ENCODE measurements at places on chromosomes 4 and X.

DNA sequence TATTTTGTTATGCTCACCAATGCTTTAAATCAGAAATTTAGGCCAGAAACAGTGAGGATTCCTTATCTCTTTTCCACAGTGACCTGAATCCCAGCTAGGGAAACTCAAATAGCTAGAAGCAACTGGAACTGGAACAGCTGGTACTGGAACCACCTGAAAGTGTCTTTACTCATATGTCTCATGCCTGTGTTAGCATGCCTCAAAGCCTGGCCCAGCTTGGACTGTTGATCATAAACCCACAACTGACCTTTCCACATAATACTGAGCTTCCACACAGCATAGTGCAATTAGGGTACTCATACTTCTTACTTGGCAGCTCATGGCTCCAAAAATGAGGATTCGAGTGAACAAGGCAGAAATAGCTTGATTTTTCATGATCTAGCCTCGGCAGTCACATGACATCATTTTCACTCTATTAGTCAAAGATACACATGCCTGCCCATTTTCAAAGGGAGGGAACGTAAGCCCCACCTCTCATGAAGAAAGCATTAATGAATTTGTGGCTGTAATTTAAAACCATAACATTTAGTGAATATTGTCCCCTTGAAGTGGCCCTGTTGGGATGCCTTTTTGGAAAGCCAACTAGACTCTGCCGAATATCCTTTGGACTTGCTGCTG, 80.8 kb upstream of the ACSL1 start:
- DNase-seq = no peak

DNA sequence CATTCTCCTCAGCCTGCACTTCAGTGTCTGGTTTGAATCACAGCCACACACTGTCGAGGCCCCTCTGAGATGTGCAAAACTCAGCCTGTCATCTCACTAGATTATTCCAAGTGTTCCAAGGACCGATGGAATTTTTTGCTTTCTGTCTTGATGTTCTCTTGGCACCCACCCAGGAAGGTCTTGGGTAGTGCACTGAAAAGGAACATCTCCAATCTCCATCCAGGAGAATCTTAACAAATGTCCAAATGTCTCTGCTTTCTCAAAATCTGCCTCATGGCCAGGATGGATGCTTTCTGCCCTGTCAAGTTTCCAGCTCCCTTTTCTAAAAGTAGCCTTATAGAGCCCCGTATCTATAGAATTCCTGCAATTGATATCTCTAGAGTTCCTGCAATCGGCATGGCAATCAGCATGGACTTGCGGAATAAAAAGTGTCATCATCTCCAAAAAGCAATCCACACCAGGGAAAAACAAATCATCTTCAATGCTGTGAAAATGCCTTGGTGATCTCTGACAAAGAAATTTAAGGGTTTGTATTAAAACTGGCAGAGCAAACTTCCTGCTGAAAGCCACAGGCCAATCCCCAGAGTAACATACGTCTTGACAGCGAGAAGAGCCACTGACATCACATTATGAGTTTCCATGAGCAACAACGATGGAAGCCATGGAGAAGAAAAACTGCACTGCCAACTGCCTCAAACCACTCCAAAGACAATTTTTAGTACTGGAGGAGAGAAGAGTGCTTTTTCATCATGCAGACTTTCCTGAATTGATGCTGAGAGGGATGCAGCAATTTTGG, 215.3 kb upstream of the FAM9B start:
- DNase-seq = no peak

GRCh38 chr4:3037957-3038461, 36.3 kb downstream of the HTT-AS start:
- no peak for DNase-seq

GRCh38 chrX:22999696-23000223, at the start of gene DDX53:
TSS of gene DDX53 (plus strand) at chrX:22999960. CDS start at chrX:23000058, 98 bp downstream.
- no peak for DNase-seq

DNA sequence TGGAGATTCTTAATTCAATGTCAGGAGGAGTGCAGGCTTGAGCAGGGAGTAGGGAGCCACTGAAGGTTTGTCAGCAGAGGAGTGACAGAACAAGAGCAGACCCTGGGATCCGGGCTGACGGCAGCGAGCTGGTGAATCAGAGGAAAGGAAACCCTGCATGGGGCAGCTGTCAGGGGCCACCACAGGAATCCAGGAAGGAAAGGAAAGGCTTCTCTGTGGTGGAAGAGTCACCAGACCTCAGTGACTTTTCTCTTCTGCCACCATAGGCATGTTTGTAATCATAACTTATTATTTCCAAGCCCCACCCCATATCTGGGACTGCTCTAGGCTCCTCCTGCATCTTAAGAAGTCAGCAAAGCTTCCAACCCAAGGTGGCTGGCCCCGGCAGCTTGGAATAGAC, 150.9 kb downstream of the BCOR start:
- no peak for DNase-seq

DNA sequence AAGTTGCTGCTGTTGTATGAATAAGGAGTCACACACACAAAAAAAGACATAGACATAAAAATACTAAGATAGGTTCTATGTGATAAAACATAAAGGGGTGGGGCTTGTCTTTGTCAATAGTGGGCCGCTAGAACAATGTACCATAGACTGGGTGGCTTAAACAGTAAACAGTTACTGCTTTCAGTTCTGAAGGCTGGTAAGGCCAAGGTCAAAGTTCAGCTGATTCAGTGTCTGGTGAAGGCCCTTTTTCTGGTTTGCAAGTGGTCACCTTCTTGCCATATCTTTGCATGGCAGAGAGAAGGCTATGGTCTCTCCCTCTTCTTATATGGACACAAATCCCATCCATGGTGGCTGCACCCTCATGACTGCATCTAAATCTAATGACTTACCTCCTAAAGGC, 1980.7 kb downstream of the PCDH7 start:
- no peak for DNase-seq

DNA sequence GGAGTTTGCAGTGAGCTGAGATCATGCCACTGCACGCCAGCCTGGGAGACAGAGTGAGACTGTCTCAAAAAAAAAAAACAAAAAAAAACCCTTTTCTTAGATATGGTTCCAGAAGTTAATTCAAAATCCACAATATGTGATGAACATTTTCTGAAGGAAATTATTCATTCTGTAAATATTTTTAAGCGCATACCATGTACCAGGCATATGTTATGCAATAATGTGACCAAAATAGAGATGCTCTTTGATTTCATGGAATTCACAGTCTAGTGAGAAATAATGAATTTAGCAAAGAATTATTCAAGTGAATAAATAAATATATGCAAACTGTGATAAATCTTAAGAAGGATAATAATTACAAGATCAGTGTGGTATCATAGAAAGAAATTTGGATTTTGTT, 174.7 kb downstream of the GC start:
- no peak for DNase-seq

GRCh38 chr4:121148621-121149020, 15.5 kb downstream of the TNIP3 start:
- no peak for DNase-seq

DNA sequence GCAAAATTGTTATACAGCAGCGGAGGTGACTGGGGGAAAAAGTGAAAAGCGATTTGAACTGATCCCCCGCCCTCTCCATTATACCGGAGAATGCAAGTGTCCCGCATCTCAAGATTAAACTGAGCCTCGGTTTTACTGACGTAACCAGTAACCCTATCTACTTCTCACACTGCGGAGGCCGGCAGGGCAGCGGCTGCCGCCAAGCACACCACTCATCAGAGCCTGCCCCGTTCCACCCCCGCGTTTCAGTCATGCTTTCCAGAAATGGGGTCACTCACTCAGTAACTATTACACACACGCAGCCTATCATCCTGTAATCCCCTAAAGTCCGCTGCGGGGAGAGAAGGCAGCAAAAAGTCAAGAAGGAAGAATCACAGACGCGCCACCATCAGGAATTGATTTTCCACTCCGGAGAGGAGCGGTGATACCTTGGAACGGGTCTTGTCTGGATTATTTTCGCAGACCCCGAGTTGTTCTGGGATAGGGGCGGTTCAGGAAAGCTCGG, 1.4 kb downstream of the RPS6KA3 start:
- DNase-seq = no peak

DNA sequence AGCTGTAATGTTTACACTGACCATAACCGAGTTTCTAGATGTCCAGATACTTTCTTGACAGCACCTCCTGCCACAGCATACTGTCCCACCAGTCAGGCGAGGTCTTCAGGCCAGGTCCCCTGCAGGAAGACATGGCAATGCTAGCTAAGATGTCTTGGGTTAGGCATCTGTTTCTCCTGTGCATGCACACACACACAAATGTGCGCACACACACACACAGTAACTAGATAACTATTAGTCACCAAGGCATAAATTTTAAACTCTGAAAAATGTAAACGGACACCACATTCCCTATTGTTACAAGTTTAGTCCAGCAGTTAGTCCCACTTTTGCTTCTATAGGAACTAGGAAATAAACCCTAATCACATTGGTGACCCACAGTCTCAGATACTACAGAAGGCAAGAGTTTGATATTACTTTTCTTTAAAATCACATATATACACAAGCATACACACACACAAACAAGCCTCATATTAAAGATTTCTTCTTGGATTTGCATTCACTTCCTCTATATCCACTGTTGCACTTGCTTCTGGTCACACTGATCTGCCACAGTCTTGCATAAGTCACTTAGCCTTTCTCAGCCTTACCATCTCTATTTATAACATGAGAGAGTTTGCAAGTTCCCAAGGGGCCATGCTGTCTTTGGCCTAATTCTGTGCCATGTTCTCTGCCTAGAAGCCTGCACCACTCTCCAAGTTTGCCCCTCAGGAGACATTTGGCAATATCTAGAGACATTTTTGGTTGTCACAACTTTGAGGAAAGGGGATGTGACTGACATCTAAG, 32.2 kb downstream of the IL21 start:
- no peak for DNase-seq

- no peak for DNase-seq
Measured at GRCh38 chr4:2888886-2889285, 45.2 kb downstream of the ADD1 start.

GRCh38 chr4:26746802-26747213, 113.8 kb upstream of the STIM2 start:
- no peak for DNase-seq

GRCh38 chr4:166315721-166316467, 442.9 kb downstream of the TLL1 start:
- no peak for DNase-seq

DNA sequence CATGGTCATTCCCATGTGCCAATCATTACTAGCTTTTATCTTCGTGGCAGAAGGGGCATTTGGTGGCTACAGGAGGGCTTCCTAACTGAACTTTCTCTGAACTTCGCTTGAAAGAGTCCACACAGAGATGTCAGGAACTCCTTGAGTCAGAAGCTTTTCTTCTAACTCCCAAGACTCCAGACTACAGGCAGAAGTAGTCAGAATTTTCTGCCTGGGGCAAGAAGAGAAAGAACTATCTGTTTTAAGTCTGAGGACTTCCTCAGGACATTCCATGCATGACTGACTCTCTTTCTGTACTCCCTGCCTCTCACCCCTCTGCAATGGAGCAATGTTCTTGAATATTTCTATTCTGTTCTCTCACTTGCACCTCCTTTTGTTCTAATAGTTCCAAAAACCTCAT, 170.5 kb upstream of the TBC1D9 start:
- DNase-seq = no peak

GRCh38 chr4:74933562-74934015, 673 bp downstream of the PARM1 start:
- no peak for DNase-seq

- no peak for DNase-seq
Measured at GRCh38 chrX:97844943-97845342, 961.2 kb downstream of the RPA4 start.

GRCh38 chr4:152983221-152983620, 47.1 kb downstream of the FHDC1 start:
- no peak for DNase-seq

GRCh38 chrX:114615765-114616164, 31.9 kb downstream of the HTR2C start:
- no peak for DNase-seq

- no peak for DNase-seq
Measured at GRCh38 chr4:35879479-35879878, 364.8 kb downstream of the ARAP2 start.

DNA sequence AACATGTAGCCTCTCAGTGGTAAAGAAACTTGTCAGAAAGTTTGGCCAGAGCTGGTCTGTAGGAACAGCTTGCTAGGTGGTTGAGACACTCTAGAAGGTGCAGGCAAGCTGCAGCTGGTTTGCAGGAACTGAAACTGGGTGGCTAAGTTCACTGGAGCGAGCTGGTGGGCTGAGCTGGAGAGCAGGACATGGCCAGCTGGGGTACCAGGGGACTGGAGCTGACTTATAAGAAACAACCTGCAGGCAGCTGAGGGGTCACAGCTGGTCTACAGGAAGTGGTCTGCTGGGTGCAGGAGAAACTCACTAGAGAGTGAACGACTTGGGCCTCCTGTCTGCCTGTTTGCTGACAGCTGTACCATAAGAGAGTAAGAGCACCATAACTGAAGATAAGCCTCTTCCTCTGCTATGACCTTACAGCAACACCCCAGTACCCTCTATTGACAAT, 157.1 kb upstream of the LNX1 start:
- DNase-seq = no peak

GRCh38 chr4:99179626-99180025, 35.5 kb upstream of the ADH4 start:
- DNase-seq = no peak

DNA sequence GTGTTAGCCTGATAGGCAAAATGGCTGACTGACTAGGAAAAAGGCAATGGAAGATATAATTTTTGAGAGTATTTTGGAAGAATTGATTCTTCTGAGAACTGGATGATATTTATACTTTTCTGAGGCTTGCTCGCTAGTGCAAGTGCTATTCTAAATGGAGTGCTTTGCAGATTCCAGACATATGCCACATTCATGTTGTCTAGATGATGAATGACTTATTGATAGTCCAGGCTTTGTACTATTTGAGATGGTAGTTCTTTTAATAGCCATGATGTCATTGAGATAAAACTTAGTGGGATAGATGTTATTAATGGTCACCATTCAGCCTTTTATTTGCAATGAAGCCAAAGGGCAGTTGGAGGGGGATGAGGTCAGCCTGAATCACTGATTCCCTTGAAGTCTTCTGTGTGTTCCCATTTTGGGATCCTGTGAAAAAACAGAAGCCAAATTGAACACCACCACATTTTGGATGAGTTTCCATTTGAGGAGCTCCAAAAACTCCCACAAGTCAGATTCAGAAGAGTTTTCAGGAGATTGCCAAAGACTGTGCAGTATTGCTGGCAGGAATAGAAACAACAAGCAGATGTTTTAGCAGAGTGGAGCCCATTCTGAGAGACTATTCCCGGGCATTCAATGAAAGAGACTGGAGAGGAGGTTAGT, 184.1 kb downstream of the IL1RAPL2 start:
- no peak for DNase-seq

DNA sequence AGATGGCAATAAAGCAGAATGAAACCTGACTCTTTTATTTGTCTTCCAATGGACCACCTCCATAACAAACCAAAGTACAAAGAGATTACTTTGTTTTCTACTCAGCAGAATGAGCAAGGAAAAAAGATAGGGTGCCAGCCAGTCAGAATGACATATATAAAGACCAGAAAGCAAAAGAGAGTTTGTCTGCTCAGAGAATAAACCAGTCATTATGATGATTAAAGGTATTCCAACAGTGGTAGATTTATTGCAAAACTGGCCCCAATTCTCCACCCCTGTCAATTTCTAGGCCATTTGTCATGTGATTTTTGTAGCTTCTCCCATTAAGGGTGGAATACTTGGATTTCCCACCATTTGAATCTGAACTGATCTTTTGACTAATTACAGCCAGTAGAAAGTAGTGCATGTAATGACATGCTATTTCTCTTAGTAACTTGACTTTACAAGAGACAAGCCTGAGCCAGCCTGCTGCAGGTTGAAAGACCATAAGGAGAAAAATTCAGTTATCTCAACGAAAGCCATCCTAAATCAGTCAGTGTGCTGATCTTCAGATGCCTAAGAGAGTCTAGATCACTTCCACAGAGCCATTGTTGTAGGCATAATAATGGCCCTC, 203.1 kb downstream of the EPHA5 start:
- no peak for DNase-seq

All from stimulated activated CD8-positive, alpha-beta memory T cell treated with anti-CD3 and anti-CD28 coated beads, Interleukin-4, amount 100 ng/mL, for 1 hour (primary cell).